ENCODE measurements at places on chromosomes 5 and 9. TPM values are rescaled to one million over a fixed set of nuclear protein-coding genes. Genes with fewer than 3 reads are reported as not detected.

ZNF618 gene
- polyA plus RNA-seq, result 47.9 TPM

SLCO6A1 gene
- not detected for polyA plus RNA-seq

CAVIN4 gene
- 5.5 TPM for polyA plus RNA-seq

SLC6A7 gene
- polyA plus RNA-seq, result 0.12 TPM

C5orf63 gene
- polyA plus RNA-seq, result 22.3 TPM

HTR4 gene
- not detected for polyA plus RNA-seq

DNA sequence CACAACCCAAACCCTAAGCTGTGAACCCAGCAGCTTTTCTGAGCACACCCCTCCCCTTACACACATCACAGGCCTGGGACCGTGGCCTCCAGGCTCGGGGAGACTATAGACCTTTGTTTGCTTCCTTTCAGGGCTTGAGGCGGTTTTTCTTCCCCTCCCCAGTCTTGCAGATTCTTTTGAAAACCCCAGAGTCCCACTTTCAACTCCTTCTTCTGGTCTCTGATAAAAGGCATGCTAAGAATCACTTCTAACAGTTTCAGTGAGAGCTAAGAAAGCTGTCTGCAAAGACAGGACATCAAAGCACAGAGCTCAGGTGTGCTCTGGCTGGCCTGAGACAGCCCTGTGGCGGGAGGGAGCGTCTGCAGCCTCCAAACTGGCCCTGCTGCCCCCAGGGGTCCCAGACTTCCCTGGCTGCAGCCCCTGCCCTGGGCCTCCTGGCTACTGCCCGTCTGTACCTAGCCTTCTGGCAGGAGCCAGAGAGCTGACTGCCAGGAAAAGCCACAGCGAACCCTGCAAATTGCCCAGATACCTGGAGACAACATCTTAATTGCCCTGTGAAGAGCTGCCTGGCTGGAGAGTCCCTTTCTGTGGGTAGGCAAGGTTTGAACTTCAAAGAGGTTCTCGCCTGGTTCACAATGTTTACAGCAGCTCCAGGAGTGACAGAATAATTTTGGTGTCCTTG lies 138.9 kb downstream of the GADD45G start:
- DNase-seq, result no peak

- no peak for DNase-seq
These were observed 10.8 kb downstream of the SAXO1 start for GRCh38 chr9:19022206-19022605.

All from left kidney (tissue), 8 donors.